ENCODE measurements at places on chromosomes 2 and 18. TPM values are rescaled to one million over a fixed set of nuclear protein-coding genes. Genes with fewer than 3 reads are reported as not detected.

The ERFE gene
- total RNA-seq, result not detected

The NDC80 gene
- 0.69 TPM for total RNA-seq

The GALNT13 gene
- 5.8 TPM for total RNA-seq

The COX5B gene
- total RNA-seq, result 155 TPM

The DPP10 gene
- total RNA-seq, result 1.0 TPM

The EGR4 gene
- total RNA-seq, result not detected

The ACAA2 gene
- 68.9 TPM for total RNA-seq

The TMX3 gene
- 56.4 TPM for total RNA-seq

The VWA3B gene
- total RNA-seq, result 0.17 TPM

The TGOLN2 gene
- total RNA-seq, result 156 TPM

The CFAP65 gene
- not detected for total RNA-seq

The SLC66A2 gene
- 59.5 TPM for total RNA-seq

The ALPI gene
- total RNA-seq, result not detected

The TUBA4A gene
- total RNA-seq, result 45.4 TPM

The LRATD1 gene
- total RNA-seq, result 8.9 TPM

Measured in upper lobe of right lung (tissue), 1 donor.